ENCODE measurements at places on chromosomes 12 and 14. TPM values are rescaled to one million over a fixed set of nuclear protein-coding genes. Genes with fewer than 3 reads are reported as not detected.

SPIC gene
- not detected for total RNA-seq

PIANP gene
- total RNA-seq, result not detected

IRAK3 gene
- 11.5 TPM for total RNA-seq

COL2A1 gene
- 0.25 TPM for total RNA-seq

DNAAF2 gene
- total RNA-seq, result 6.9 TPM

SYNE2 gene
- total RNA-seq, result 21.4 TPM

NANOG gene
- 0.87 TPM for total RNA-seq

SELPLG gene
- 1.5 TPM for total RNA-seq

MTA1 gene
- 58.8 TPM for total RNA-seq

KERA gene
- not detected for total RNA-seq

LTB4R2 gene
- total RNA-seq, result 3.7 TPM

PTCSC3 gene
- total RNA-seq, result not detected

ZNF839 gene
- total RNA-seq, result 12.8 TPM

SIRT4 gene
- 1.9 TPM for total RNA-seq

HCAR2 gene
- not detected for total RNA-seq

CACNA1C gene
- total RNA-seq, result 3.0 TPM

KLRC4 gene
- total RNA-seq, result not detected

LGALS3 gene
- 187 TPM for total RNA-seq

BMP4 gene
- 17.4 TPM for total RNA-seq

SLC17A8 gene
- total RNA-seq, result 0.31 TPM

DCTN2 gene
- 199 TPM for total RNA-seq

TSPAN9 gene
- total RNA-seq, result 19.9 TPM

AP4S1 gene
- 12.0 TPM for total RNA-seq

TTC8 gene
- total RNA-seq, result 68.0 TPM

SUOX gene
- 72.6 TPM for total RNA-seq

TUBA1C gene
- 30.1 TPM for total RNA-seq

FLVCR2 gene
- total RNA-seq, result 34.7 TPM

P3H3 gene
- 22.1 TPM for total RNA-seq

MMP14 gene
- 110 TPM for total RNA-seq

MDM1 gene
- total RNA-seq, result 9.5 TPM

ADAMTS20 gene
- total RNA-seq, result 0.04 TPM
